NCI-H2081 treated with DMSO at 0.1 percent for 48 hours (cell line): ENCODE measurements at places on chromosomes 2 and 18.

DNA sequence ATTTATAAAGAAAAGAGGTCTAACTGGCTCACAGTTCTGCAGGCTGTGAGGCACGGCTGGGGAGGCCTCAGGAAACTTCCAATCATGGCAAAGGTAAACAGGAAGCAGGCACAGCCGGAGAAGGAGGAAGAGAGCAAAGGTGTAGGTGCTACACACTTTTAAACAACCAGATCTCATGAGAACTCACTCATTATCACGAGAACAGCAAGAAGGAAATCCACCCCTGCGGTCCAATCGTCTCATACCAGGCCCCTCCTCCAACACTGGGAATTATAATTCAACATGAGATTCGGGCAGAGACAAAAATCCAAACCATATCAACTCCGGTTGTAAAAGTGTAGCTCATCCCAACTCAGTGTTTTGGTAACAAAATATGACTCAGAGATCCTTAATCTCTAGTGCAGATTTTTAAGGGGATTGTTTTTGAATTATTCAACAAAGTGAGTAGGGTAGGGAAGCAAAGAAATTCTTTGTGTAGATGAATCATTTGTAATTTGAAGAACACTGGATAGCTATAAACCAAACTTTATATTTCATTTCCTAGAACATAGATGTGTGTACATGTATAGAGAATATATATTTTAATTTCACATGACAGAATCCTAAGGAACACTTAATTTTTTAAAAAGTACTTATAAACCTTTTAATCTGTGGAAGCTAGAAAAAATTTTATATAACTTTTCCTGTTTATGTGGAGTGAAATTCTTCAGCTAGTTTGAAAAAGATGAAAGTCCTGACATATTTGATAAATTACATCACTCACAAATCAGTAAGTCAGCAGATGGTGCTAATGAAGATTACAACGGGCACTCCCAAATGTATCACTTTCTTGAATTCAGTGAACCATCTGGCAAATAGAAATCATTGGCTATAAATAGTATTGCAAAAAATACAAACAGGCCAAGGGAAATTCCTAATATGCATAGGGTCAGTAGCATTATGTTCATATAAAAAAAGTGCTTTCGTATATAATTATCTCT lies 130.1 kb downstream of the OLA1 start:
- DNase-seq: no peak

DNA sequence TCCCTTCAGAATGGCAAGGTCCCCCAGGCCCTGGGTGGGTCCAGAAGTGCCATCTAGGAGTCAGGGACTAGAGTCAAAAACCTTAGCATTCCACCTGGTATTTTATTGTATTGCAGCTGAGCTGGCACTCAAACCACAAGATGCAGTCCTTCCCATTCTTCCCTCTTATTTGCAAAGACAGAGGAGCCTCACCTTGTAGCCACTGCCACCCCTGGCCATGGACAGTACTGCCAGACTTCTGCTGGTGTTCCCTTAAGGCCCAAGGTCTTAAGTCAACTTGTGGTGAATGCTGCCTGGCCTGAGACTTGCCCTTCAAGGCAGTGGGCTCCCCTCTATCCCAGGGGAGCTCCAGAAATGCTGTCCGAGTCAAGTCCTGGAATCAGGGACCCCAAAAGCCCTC lies 6.9 kb downstream of the UGT1A10 start:
- DNase-seq: no peak

GRCh38 chr2:47872941-47873340 lies 33.4 kb downstream of the FBXO11 start:
- no peak for DNase-seq

DNA sequence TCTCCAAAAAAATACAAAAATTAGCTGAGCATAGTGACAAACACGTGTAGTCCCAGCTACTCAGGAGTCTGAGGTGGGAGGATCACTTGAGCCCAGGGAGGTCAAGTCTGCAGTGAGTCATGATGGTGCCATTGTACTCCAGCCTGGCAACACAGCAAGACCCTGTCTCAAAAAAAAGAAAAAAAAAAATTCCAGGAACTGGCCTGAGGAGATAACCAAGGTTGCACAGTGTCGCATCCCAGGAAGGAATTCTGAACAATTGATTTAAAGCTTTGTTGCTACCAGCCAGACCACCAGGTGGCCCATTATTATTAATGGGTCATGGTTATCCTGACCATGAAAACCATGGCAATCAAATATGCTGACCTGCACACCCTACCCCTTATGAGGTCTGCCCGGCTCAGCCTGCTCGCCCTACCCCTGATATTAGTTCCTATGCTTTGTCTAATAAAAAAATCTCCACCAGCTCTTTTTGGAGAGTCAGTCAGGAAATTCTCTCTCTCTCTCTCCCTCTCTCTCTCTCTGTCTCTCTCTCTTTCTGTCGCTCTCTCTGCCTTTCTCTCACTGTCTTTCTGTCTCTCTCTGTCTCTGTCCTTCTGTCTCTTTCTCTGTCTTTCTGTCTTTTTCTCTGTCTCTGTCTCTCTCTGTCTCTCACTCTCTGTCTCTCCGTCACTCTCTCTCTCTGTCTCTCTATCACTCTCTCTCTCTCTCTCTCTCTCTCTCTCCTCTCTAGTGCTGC lies 73.7 kb downstream of the NCAPH start:
- no peak for DNase-seq

DNA sequence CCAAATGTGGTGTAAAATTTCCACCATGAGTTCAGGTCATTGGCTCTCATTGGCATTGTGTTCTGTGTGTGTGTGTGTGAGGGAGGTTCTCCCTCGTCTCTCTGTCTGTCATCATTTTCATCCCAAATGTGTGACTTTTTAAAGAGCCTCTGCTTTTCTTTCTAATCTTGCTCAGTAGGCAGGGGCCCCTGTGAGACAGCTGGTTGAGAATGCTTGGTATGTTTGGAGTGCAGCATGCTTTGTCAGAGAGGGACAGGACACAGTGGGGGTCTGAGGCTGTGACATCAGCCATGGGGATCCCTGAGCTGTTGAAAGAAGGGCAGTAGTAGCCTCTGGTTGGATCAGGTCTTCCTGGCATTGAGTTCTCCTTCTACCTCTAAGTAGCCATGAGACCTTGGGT lies 10.6 kb downstream of the PTPRM start:
- DNase-seq: no peak

- no peak for DNase-seq
These were observed 75.6 kb downstream of the ZBTB7C start for GRCh38 chr18:48333563-48333962.

DNA sequence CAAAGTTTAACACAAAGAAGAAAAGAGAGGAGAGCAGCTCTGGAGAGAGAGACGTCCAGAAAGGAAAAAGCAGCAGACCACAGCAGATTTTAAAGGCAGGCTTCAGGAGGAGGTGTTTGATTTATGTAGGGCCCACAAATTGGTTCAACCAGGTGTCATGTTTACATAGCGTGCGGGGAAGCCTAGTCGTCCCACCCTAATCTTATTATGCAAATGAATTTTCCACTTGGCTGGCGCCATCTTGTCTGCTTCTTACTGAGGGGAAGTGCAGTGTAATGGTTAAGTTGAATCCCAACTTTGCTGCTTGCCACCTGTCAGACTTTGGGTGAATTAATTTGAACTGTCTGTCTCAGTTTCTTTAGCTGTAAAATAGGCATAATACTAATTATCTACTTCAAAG lies 282.4 kb upstream of the CYRIA start:
- DNase-seq: peak; percentile 39

DNA sequence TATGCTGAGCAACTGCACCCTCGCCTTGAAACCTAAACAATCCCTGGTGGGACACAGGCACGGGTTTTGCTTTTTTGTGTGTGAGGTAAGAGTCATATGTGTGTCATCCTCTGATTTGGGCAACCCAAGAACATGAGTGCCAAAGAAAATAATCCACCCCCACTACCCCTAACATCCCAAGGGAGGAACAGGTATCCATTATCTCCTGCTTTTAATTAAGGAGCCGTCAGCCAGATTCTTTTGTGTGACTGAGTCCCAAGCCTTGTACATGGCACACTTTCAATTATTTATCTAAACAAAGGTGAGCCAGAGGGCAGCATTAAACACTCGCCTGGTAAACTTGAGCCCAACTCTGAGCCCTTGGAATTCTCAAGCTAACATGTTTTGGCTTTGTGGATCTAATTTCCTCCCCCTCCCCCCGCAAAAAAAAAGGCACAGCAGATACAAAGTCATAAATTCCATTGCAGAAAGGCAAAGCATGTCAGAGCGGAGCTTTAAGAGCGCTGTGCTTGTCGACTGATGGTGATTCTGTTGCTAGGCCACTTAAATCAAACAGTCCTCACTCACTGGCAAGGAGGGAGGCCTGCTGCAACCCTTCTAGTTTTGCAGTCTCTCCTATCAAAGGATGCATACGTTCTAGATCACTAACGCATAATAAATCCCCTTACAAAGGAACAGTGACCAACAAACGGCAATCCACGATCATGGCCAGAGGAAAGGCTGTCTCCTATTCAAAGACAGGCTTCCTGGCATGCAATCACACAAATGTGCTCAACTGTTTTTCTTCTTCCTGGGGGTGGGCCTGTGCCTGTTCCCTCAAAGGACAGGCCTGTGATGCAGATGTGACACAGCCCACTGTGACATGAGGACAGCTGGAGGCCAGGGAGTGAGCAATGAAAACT lies 143.5 kb upstream of the LMAN1 start:
- DNase-seq: no peak

DNA sequence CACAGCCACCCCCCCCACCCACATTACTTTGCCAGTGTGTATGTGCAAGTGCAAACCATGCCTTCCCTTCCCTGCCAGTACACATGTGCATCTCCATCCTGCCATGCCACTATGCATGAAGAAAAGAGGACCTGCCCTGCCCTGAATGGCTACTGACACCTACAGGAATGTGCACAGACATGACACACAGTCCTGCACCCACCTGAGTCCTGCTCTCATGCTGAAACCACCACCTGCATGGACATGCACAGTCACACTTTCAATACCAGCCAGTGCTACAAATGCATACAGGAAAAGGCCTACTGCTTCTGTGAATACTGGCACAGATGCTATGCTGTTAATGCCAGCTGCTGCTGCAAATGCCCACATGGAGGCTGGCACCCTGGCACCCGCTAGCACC lies 334.4 kb upstream of the DLGAP1 start:
- no peak for DNase-seq

GRCh38 chr2:219285894-219286425 lies 6.8 kb downstream of the DNAJB2 start:
- no peak for DNase-seq

GRCh38 chr2:75844651-75845050 lies 133.9 kb upstream of the GCFC2 start:
- no peak for DNase-seq

DNA sequence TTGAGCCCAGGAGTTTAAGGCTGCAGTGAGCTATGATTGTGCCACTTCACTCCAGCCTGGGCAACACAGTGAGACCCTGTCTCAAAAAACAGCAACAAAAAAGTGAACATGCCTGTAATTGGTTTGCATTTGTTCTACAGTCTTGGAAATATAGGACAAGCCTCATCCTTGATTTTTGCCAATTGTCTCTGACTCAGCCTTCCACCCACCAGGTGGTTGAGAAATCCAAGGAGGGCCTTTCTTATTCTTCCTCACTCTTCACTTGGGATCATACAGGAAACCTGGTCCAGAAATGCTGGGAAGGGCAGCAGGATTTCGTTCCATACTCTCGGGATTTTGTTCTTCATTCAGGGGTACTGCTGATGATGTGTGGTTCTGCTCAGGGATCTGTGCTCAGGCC lies 94.6 kb downstream of the CDC42EP3 start:
- no peak for DNase-seq

- DNase-seq: no peak
These were observed 830 bp downstream of the DNER start for GRCh38 chr2:229713371-229714079.

- DNase-seq: no peak
These were observed 56.8 kb downstream of the TWIST2 start for GRCh38 chr2:238904716-238905115.

- DNase-seq: no peak
These were observed 298.7 kb upstream of the ACVR2A start for GRCh38 chr2:147546109-147546508.

- DNase-seq: no peak
These were observed 86.7 kb upstream of the MAP4K4 start for GRCh38 chr2:101610750-101611315.

DNA sequence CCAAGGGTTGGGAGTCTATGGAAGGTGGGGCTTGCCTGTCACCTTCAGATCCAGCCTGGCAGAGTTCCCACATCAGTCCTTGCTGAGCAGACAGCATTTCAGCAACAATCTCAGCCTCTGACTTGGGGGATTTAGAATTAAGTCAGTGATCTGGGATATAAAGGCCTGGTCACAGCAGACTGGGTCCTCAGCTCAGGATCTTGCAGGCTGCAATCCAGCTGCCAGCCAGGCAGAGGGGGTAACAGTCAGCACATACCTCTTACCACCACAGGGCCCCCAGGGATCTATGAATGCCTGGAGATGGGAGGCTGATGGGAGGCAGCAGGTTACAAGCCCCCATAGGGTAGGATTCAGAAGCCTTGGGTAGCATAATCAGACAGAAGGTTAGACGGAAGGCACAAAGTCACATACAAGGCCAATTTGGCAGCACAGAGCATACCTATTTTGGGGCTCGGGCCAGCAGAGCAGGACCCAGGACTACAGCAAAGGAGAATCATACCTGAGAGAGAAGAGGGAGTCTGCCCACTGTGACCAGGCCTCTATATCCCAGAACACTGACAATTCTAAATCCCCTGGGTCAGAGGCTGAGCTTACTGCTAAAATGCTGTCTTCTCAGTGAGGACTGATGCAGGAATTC lies 163.5 kb downstream of the MTCL1 start:
- DNase-seq: no peak

DNA sequence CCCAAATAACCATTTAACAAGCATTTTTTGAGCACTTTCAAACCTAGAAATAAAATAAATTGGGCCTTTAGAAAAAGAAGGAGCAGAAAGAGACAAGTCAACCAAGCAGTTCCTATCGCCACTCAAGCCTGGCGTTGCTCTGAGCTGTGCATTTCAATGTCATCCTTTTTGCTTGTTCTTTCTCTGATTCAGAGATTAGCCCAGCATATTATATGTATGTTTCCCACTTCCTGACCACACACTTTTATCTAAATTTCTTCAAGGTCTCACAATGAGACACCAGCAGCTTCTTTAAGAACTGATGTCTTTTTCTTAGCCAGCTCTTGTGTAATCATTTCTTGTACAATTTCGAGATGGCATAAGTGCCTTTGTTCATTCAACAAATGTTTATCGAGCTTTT lies 344.5 kb upstream of the ID2 start:
- no peak for DNase-seq

GRCh38 chr18:39318008-39318407 lies 1752.4 kb upstream of the CELF4 start:
- DNase-seq: no peak

- DNase-seq: no peak
These were observed 25.9 kb downstream of the HS1BP3 start for GRCh38 chr2:20624884-20625485.

DNA sequence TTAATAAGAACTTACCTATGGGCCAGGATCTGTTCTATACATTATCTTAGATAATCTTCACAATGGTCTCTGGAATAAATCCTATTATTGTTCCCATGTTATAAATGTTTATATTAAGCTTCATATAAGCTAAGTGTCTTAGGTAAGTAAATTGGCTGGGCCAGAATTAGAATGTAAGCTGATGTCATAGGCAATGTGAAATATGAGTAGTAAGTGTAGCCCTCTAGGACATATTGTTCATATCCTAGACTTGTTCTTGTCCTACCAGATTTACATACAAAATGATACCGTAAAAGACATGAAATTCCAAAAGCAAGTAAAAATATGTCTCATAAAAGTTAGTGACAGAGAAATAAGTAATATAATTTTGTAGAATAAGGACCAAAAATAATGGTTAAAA lies 89.9 kb downstream of the CDH19 start:
- DNase-seq: no peak

- DNase-seq: no peak
These were observed 91.6 kb downstream of the ASB1 start for GRCh38 chr2:238518172-238518820.

- DNase-seq: no peak
These were observed 101.1 kb upstream of the EPHA4 start for GRCh38 chr2:221673248-221673647.
